Suppressor macrophage (primary cell): ENCODE measurements at places on chromosomes 12 and 14.

GRCh38 chr12:25592725-25593495 lies 39.8 kb upstream of the LMNTD1 start:
- no peak for DNase-seq

GRCh38 chr14:93723001-93723400 lies 65.3 kb downstream of the PRIMA1 start:
- DNase-seq = no peak

- no peak for DNase-seq
These were observed 93.5 kb upstream of the FOXG1 start for GRCh38 chr14:28673056-28673455.

- DNase-seq = no peak
These were observed 72.6 kb downstream of the SLC2A13 start for GRCh38 chr12:40033242-40033630.

- no peak for DNase-seq
These were observed 31.9 kb upstream of the PAPOLA start for GRCh38 chr14:96470331-96470730.

- peak; percentile 64 for DNase-seq
These were observed 130.8 kb downstream of the RTN1 start for GRCh38 chr14:59739794-59740193.

- no peak for DNase-seq
These were observed 11.5 kb downstream of the ASB2 start for GRCh38 chr14:93964820-93965286.

DNA sequence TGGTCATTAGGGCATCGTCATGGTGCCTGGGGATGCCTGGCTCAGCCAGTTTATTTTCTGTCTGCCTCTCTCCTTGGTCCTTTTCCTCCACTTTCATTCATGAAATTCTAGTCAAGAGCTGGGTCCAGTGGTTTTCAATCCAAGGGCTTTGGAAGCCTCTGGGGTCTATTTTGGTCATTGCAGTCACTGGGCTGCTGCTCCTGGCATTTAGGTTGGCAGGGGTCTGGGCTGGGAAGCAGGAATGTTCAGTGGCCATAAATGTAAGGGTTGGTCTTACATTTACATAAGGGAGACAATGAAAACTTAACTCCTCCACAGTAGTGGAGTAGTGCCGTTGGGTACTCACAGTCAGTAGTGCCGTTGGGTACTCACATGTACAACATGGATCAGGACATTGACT lies 48.1 kb downstream of the PTPN11 start:
- DNase-seq = no peak

- no peak for DNase-seq
These were observed 1.7 kb upstream of the PUS1 start for GRCh38 chr12:131927110-131928079.

GRCh38 chr14:45426685-45427282 lies 173.8 kb upstream of the MIS18BP1 start:
- DNase-seq = peak; percentile 51

- no peak for DNase-seq
These were observed 244.1 kb downstream of the FBXL14 start for GRCh38 chr12:1350055-1350933.

DNA sequence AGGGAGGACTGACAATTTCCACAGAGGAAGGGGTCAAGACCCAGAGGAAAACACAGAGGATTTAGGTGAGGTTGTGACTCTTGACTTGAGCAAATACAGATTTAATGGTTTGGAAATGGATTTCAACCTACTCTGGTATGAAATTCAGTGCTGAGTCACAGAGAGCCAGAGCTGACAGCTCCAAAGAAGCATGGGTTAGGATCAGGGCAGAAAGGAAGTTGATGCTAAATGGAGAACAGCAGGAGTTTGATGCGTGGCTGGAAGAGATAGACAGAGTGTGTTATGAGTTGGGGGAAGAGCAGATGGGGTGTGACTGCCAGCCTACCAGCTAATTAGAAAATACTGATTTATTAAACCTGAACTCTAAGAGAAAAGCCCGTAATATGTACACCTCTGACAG lies 272.6 kb downstream of the FOXG1 start:
- no peak for DNase-seq

DNA sequence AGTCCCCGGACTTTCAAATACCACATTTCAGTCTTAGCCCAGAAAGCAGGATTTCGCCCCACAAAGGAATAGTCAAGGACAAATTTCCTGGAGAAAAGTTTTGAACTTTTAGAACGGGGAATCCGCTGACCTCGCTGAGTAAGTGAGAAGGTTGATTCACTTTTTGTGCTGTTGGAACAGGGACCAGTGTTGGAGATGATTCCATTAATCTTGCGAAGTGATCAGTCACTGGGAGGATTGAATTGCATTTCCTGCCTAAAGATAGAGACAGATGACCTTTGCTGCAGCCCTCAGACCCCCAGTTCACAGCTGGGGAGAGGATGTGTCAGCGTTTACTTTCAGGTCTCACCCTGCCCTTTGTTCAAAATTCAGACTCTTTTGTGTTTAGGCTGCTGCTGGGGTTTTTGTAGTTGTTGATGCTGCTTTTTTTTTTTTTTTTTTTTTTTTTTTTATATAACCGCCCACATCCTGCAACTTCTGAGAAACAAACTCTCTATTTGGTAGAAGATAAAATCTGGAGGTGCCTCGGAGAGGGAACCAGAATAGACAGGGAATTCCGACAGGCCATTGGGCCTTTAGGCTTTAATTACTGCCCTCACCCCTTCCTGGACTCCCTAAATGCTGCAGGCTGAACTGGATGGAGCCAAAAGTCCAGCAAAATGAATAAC lies 9.8 kb upstream of the KDM2B start:
- DNase-seq = peak; percentile 33

- DNase-seq = no peak
These were observed 60.0 kb downstream of the DGLUCY start for GRCh38 chr14:91173904-91174303.

DNA sequence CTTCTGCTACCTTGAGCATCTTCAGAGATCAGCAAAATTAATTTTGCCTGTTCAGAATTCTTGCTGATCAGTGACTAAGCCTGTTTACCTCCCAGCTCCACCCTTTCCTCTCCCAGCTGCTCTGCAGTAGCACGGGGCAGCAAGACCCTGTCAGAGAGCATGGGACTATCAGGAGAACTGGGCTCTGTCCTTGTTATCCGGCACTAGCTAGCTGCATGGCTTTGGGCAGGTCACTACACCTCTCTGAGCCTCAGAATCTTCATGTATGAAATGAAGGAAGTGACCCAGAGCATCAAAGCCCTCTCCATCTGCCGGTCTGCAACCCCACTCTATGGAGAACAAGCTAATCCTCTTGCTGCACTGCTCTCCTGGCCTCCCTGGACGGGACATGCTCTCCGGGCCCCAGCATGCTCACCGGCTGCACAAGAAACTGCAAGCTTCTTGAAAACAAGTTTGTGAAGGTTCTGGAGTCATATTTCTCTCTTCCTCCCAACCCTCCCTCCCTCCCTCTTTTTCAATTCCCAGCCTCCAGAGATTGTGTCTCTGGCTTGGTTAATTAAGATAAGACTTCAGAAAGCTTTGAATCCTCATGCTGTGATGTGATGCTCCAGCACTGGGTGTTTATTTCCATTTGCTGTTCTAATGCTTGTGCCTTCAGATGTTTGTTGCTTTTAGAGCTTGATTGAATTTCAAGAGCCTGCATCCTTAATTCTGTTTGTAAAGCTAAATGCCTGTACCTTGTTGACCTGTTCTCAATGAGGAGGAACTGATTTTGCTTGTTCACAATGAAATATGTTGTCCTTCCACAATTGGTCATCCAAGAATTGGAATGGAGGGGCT lies 101.1 kb downstream of the CRACR2A start:
- no peak for DNase-seq

- no peak for DNase-seq
These were observed 101.6 kb downstream of the RMST start for GRCh38 chr12:97564236-97564635.

GRCh38 chr12:54578778-54579177 lies 9.7 kb downstream of the PPP1R1A start:
- no peak for DNase-seq

- no peak for DNase-seq
These were observed 204.5 kb downstream of the PHLDA1 start for GRCh38 chr12:75827061-75827460.
